ENCODE measurements at places on chromosomes 11 and 22. TPM values are rescaled to one million over a fixed set of nuclear protein-coding genes. Genes with fewer than 3 reads are reported as not detected.
A peak's percentile ranks its signal among the peaks of the same experiment; 100 is the strongest.

DNA sequence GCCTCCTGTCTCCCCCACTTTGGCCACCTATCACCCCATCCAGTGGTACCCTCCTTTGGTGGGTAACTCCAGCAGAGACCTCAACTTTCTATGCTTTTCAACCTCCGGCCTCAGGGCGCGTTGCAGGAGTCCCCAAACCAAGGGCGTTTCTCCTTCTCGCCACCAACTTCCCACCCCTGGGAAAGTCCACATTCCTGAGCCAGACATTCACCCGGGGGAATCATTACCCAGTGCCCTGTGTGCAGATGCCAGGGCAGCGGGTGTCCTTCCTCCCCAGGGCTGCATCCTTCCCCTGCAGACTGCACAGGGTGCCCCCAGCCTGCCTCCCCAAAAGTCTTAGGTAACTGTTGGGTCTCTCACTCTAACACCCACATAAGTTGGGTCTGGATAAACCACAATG is 26.4 kb downstream of the MYEOV start:
- H3K27ac ChIP-seq = no peak overlapping the region
- no peak for DNase-seq
- H3K4me1 ChIP-seq = peaks cover 15% of the 10 kb centered on the region

DNA sequence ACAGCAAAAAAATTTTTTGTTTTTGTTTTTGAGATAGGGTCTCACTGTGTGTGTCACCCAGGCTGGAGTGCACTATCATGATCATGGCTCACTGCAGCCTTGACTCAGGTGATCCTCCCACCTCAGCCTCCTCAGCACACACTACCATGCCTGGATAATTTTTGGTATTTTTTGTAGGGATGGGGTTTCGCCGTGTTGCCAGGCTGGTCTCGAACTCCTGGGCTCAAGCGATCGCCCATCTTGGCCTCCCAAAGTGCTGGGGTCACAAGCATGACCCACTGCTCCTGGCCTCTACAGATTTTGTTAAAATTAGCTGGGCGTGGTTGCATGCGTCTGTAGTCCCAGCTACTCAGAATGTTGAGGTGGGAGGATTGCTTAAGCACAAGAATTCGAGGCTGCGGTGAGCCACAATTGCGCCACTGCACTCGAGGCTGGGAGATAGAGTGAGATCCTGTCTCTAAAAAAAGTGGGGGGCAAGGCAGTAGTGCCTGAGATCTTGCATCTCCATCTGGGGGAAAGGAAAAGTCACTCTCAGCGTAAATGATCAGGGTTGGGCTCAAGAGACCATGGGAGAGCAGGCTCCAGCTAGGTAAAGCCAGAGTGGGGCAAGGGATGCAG is 10.6 kb upstream of the DGKZ start:
- H3K27ac ChIP-seq = no peak overlapping the region
- H3K4me3 ChIP-seq = no peak overlapping the region
- H3K4me1 ChIP-seq = peaks cover 29% of the 10 kb centered on the region
- no peak for DNase-seq

GRCh38 chr11:87444993-87445392 is 407.3 kb downstream of the TMEM135 start:
- no peak for DNase-seq
- H3K36me3 ChIP-seq = no peaks in the 10 kb centered on the region
- no peaks in the 10 kb centered on the region for H3K4me1 ChIP-seq
- peaks cover 1% of the 10 kb centered on the region for H3K27me3 ChIP-seq

- peaks cover 14% of the 10 kb centered on the region for H3K27me3 ChIP-seq
- no peak overlapping the region for H3K27ac ChIP-seq
- no peak for DNase-seq
- no peak overlapping the region for H3K4me3 ChIP-seq
- H3K36me3 ChIP-seq = no peaks in the 10 kb centered on the region
Measured at GRCh38 chr11:15106201-15106965, 8.3 kb upstream of the INSC start.

DNA sequence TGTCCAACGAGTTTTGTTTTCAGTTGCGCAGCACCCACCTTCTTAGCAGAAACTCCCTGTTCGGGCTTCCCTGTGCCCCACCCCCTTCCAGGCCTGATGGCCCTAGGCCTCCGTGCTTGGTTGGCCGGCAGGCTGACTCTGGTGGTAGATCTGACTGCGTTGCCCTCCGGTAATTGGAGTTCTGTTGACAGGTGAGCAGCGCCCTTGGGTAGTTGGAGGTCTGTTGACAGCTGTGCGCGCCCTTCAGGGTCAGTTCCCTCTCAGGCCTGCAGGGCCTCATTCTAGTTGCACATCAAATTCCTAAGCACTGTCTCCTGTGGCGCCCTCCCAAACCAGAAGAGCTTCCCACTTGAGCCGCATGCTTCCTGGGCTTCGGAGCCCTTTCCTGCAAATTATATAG is 776 bp downstream of the DGCR6 start:
- no peaks in the 10 kb centered on the region for H3K4me1 ChIP-seq
- no peaks in the 10 kb centered on the region for H3K36me3 ChIP-seq
- no peak for DNase-seq
- no peak overlapping the region for H3K4me3 ChIP-seq
- H3K27me3 ChIP-seq = no peaks in the 10 kb centered on the region

DNA sequence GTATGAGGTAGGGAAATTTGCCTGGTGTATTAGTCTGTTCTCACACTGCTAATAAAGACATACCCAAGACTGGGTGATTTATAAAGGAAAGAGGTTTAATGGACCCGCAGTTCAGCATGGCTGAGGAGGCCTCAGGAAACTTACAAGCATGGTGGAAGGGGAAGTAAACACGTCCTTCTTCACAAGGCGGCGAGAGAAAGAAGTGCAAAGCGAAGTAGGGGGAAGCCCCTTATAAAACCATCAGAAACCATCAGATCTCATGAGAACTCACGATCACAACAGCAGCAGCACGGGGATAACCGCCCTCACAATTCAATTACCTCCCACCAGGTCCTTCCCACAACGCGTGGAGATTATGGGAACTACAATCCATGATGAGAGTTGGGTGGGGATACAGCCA is 12.0 kb upstream of the RFPL2 start:
- peaks cover 21% of the 10 kb centered on the region for H3K27me3 ChIP-seq
- no peak overlapping the region for H3K27ac ChIP-seq
- no peaks in the 10 kb centered on the region for H3K4me1 ChIP-seq
- no peaks in the 10 kb centered on the region for H3K36me3 ChIP-seq
- no peak overlapping the region for H3K4me3 ChIP-seq
- DNase-seq = no peak

DNA sequence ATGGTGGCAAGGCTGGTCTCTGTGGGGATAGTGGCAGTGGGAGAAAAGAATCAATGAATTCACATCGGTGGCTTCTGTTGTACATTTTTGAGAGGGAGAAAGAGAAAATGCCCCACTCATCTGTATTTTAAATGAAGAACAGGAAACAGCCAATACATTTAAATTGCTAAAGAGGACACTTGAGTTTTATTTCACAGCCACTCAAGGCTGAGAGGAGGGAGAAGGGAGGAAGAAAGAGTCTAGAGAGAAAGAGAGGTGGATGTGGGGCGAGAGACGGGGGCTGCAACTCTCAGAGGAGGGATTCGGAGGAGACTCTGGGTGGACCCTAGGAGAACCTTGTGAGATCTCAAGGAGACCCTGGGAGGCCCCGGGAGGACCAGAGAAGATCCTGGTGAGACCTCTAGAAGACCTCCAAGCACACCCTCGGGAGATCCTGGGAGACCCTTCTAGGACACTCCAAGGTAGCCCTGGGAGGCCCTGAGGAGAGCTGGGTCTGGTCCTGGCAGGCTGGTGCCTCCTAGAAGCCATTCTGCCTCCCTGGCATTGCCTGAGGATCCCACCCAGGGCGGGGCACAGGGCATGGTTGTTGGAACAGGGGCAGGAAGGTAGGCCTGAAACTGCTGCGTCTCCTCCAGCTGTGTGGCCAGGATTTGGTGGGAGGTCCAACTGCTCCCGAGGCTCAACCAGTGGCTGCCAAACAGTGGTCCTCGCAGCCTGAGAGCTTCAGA is 91.0 kb upstream of the SHISAL1 start:
- H3K4me3 ChIP-seq = no peak overlapping the region
- no peaks in the 10 kb centered on the region for H3K27me3 ChIP-seq
- H3K27ac ChIP-seq = no peak overlapping the region

DNA sequence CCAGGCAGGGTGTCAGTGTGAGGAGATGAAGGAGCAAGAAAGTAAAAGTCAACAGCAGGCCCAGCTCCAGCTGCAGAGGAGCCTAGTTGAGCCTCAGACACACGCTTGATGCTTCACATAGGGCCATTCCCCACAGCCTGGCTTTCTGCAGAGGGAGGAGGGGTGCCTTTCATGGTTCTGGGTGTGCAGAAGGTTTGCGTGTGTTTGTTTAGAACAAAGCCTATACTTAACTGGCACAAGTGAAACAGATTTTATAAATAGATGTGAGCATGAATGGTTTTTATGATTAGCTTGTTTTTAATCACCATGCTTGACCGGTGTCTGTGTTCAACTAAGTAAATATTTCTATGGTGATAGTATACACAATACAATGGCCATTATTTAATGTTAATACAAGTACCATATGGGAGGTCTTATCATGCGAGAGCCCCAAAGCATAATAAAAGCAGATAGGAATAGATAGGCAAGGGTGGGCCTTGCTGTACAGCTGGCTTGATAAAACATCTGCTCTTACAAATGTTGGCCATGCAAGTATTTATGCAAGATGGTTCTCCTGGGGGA is 290.2 kb downstream of the ETS1 start:
- H3K27me3 ChIP-seq = no peaks in the 10 kb centered on the region
- H3K4me3 ChIP-seq = no peak overlapping the region
- H3K27ac ChIP-seq = no peak overlapping the region
- H3K36me3 ChIP-seq = peaks cover 51% of the 10 kb centered on the region

DNA sequence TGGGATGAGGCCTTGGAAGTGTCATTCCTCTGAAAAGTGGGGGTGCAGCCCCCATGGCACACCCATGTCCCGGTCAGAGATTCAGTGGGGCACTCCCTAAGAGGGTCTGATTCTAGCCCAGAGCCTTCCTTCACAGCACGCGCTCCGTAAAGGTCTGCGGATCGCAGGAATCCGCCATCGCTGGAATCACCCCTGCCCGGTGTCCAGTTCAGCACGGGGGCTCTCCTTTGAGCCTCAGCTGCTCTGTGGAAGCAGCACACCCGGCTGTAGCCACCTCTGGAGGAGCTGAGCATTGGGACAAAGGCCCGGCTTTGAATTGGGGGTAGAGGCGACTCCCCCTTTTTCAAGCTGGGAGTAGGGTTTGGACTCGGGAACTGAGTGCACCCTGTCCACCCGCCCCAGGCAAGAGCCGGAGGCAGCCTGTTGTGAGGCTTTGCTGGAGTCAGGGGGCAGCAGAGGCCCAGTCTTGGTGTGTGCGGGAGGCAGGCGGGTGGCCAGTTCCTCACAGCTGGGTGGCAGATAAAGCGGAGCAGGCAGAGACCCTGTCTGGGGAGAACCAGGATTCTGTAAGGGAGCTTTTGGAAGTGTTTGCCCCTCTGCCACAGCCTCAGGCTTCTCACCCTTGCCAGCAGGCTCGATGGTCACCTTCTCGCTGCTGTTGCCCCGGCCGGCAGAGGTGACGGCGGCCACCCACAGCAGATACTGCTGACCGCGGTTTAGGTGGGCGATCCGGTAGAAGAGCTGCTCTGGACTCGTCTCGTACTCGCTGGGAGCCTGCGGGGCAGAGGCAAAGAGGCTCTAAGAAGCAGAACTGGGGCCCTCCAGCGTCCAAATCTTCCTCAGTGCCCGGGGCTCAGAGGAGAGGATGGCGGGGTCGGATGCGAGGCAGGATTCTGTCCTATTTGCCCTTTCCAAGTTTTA is 115.9 kb downstream of the CEP164 start:
- no peaks in the 10 kb centered on the region for H3K4me1 ChIP-seq
- H3K36me3 ChIP-seq = no peaks in the 10 kb centered on the region
- H3K27me3 ChIP-seq = peaks cover 22% of the 10 kb centered on the region
- H3K4me3 ChIP-seq = no peak overlapping the region
- no peak overlapping the region for H3K27ac ChIP-seq
- no peak for DNase-seq

- H3K4me3 ChIP-seq = no peak overlapping the region
- H3K27me3 ChIP-seq = no peaks in the 10 kb centered on the region
- H3K36me3 ChIP-seq = no peaks in the 10 kb centered on the region
- peak; percentile 83 for DNase-seq
- no peak overlapping the region for H3K27ac ChIP-seq
Measured at GRCh38 chr22:22753526-22754267, 109.3 kb downstream of the GGTLC2 start.

- H3K36me3 ChIP-seq = no peaks in the 10 kb centered on the region
- H3K27ac ChIP-seq = no peak overlapping the region
- peaks cover 8% of the 10 kb centered on the region for H3K4me1 ChIP-seq
- H3K4me3 ChIP-seq = no peak overlapping the region
- DNase-seq = no peak
- no peaks in the 10 kb centered on the region for H3K27me3 ChIP-seq
Measured at GRCh38 chr22:23093051-23093788, 22.9 kb downstream of the GNAZ start.

GRCh38 chr11:61666684-61667297 is 13.4 kb upstream of the DAGLA start:
- H3K27ac ChIP-seq = no peak overlapping the region
- H3K4me3 ChIP-seq = no peak overlapping the region
- DNase-seq = no peak

DNA sequence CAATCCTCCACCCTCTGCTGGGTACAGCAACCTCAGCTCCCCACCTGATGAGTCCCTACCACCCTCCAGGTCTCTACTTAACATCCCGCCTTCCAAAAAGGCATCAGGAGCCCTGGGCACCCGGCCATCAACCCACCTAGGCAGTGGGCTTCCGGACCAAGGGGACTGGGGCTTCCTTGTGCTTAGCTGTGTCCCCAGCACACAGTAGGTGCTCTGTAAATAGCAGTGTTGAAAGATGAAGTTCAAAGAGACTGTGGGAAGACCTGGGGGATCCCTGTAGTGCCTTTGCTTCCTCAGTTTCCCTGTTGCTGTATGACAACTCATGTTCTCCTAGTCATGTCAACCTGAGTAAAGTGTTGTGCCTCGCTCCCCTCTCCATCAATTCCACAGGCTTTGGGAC is 21.0 kb downstream of the VWCE start:
- DNase-seq = no peak
- H3K4me1 ChIP-seq = peaks cover 21% of the 10 kb centered on the region
- no peak overlapping the region for H3K27ac ChIP-seq
- H3K36me3 ChIP-seq = no peaks in the 10 kb centered on the region
- peaks cover 5% of the 10 kb centered on the region for H3K27me3 ChIP-seq

- H3K4me3 ChIP-seq = no peak overlapping the region
- H3K36me3 ChIP-seq = no peaks in the 10 kb centered on the region
- H3K27me3 ChIP-seq = peaks cover 11% of the 10 kb centered on the region
- H3K4me1 ChIP-seq = no peaks in the 10 kb centered on the region
- no peak overlapping the region for H3K27ac ChIP-seq
Measured at GRCh38 chr11:120222916-120223315, 12.1 kb downstream of the OAF start.

The TSSK2 gene
- not detected for total RNA-seq

The SCGB2A2 gene
- not detected for total RNA-seq

The C22orf31 gene
- not detected for total RNA-seq

The MIOX gene
- 0.60 TPM for total RNA-seq

The ABTB2 gene
- total RNA-seq = 2.3 TPM

The SGSM1 gene
- 0.93 TPM for total RNA-seq

The DEUP1 gene
- total RNA-seq = not detected

The FXYD2 gene
- total RNA-seq = 0.48 TPM

The OR51E2 gene
- not detected for total RNA-seq
